Mammary microvascular endothelial cell (primary cell): ENCODE measurements at places on chromosomes 5 and 9. TPM values are rescaled to one million over a fixed set of nuclear protein-coding genes. Genes with fewer than 3 reads are reported as not detected.

Gene PTBP3
- total RNA-seq, result 44.0 and 46.3 TPM in 2 replicates

Gene FKBP15
- 22.1 and 23.5 TPM in 2 replicates for total RNA-seq

Gene STPG3
- not detected in 2 replicates for total RNA-seq

Gene MRPS2
- 53.8 and 66.0 TPM in 2 replicates for total RNA-seq

Gene WNK2
- total RNA-seq, result not detected in 2 replicates

Gene FAT2
- not detected in 2 replicates for total RNA-seq

Gene FOXI1
- total RNA-seq, result not detected in 2 replicates

Gene ERAP2
- total RNA-seq, result 7.0 and 7.3 TPM in 2 replicates

Gene DELE1
- total RNA-seq, result 56.4 and 58.5 TPM in 2 replicates

Gene SNCB
- 0.44 TPM in 1 of 2 replicates, not detected in the other for total RNA-seq

Gene PCDHGB3
- 0.67 and 1.4 TPM in 2 replicates for total RNA-seq

Gene SOHLH1
- total RNA-seq, result 0.34 TPM in 1 of 2 replicates, not detected in the other

Gene ZNF879
- total RNA-seq, result 2.0 and 2.7 TPM in 2 replicates

Gene ATG12
- total RNA-seq, result 51.0 and 59.6 TPM in 2 replicates

Gene OLFML2A
- total RNA-seq, result 0.54 and 1.5 TPM in 2 replicates

Gene PSD2
- not detected in 2 replicates for total RNA-seq

Gene BRD8
- total RNA-seq, result 23.0 and 25.4 TPM in 2 replicates

Gene SPATA31E1
- total RNA-seq, result not detected in 2 replicates
